ENCODE measurements at places on chromosomes 1 and 21.

DNA sequence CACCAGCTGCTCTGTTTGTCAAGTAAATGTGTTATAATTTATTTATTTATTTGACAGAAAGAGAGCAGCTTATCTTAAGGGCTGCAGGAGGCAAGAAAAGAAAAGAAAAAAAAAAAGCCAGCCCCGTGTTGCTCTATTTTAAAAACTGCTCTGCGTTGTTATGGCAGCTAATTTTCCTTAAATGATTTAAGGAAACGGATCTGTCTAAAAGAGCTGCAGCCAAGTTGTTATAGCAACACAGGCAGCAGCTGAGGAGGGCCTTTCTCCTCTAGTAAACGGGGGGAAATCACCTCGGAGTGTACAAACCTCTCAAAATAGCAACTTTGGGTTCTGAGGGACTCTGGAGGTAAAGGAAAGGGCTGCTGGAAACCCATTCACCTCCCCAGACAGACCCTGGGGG lies 149.2 kb downstream of the BEND5 start:
- DNase-seq, result no peak

DNA sequence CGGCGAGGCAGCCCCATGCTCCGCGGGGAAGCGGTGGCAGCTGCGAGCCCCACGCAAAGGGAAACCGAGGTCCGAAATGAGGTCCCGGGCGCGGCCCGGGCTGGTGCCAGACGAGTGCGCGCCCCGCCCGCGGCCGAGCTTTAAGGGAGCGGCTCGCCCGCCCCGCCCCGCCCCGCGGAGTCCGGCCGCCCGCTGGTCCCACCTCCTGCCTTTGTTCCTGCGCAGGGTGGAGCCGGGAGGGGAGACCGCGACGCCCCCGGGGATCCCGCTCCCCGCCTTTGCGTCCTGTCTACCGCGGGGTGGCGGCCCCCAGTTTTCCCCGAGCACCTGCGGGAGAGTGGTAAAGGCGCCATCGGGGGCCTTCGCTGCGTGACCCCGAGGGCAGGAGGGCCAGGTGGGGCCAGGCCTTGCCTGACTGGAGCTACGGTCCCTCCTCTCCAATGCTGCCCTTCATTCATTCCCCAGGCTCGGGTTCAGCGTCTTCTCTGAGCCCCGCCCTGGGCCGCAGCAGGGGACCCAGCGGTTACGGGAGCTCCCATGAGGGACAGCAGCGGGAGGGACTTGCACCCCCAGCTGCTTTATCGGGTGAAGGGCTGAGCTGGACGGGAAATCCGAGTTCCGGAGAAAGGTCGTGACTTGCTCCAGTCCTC lies at the start of gene HES2:
HES2 (minus strand) TSS at position 116 of the 650 bp plus-strand sequence; CDS start at position 17, 99 bp downstream.
- no peak for DNase-seq

- DNase-seq, result no peak
Measured at GRCh38 chr1:65757531-65757930, 35.2 kb upstream of the PDE4B start.

GRCh38 chr1:87197156-87197555 lies 131.5 kb upstream of the LMO4 start:
- peak; percentile 3 for DNase-seq

DNA sequence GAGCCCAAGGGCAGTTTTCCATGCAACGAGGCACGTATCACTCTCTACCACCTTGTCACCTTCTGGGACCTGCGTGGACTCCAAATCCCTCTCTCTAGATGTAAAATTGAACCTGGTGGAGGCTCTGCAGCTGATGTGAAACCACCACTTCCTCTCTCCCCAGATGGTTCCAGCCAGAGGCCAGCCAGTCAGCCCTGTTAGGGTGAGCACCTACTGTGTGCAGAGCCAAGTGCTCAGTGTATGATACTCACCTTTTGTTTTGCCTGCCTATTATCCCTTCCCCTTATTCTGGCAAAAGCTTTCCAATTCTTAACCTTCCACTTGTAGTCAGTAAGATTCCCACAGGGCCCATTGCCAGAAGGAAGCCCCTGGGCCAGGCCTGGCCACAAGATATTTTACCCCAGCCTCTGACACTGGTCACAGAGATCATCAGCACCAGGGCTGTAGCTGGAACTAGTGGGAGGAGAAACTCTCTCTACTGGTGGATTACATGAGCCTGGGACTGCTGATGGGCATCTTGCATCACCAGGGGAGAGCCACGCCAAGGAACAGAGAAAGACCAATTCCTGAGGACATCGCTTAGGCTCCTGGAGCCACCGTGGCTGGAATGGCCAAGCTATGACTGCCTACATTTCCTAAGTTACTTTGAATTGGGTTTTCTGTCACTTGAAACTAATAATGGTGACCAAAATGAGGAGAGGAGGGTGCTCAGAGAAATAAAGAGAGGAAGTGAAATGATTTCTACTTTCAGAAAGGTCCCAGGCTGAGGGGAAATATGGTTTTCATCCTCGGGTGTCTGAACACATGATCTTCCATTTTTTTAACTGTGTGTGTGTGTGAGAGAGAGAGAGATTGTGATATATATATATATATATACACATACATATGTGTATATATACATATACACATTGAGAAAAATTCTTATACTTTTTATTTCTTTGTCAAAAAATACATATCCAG lies 26.6 kb upstream of the RD3 start:
- no peak for DNase-seq

DNA sequence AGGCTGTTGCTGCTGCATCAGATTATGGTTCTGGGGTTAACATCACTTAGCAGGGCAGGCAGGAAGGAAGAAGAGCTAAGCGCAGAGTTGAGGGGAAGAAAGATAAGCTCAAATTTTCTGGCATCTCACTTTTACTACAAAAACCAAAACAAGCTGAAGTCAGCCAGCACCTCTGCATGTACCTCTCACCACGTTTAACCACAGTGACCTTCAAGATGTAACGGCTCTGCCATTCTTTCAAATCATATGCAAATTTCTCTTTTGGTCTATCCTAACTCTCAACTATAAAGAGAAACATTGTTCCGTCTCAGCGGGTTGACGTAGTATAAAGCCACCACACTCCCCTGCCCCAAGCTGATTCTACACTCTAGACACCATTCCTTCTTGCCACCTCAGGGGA lies 154.4 kb downstream of the OMA1 start:
- DNase-seq, result no peak

GRCh38 chr1:182280504-182280900 lies 111.1 kb downstream of the GLUL start:
- DNase-seq, result no peak

DNA sequence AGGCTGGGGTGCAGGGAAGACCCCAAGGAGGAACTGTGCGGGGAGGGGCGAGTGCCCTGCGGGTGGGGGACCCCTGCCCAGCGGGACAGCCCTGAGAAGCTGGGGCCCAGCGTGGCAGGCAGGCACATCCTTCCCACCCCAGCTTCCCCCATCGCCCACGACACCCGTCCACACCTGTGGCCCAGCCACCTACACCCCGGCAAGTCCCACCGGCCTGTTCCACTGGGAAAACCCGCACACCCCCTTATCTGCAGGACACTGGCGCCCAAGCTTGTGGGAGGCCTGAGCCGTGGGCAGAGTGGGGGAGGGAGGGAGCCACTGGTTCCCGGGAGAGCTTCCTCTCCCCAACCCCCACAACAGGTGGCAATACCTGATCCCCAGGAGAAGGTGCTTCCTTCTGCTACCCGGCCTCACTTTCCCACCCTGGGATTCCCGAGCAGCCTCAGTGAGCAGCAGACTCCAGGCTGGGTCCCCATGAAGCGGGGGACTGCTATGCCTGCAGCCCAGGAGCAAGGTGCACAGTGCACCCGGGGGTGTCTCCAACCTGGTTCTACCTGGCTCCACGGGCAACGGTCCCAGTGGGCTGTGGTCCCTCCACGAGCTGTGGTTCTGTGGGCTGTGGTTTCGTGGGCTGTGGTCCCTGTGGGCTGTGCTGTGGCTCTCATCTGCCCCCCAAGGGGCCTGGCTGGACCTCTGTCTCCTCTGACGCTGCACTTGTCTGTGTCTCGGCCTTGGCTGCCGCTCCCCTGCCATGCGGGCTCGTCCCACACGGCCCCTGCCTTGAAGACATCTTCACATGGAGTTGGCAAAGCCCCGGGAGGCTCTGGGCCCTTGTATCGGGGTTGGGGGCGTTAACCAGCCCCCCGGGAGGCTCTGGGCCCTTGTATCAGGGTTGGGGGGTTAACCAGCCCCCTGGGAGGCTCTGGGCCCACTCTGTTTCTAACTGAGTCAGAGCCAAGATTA lies 37.8 kb upstream of the POFUT2 start:
- DNase-seq, result no peak

DNA sequence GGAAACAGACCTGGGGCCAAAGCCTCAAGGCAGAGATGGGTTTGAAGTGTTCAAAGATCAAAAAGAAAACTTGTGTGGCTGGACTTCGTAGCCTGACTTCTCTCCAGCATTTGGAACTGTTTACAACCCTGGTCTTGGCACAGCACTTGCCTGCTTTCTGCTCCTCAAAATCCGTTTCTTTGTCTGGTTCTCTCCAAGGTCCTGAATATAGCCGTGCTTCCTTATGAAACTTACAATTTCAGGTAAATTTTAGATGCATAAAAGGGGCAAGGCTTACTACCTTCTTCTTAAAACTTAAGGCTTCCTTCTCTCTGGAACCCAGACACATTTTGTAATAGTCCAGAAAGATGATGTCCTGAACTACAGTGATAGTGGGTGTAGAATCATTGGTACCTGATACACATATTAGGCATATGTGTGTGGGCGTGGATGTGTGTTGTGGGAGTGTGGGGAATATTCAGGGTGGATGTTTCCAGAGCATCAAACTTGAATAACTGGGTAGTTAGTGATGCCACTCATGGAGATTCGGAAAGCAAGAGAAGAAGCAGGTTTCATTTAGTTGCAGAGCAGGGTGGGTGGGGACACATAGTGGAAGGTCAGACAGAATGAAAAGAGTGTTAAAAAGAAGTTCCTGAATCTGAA lies 26.4 kb upstream of the FAM78B start:
- no peak for DNase-seq

- no peak for DNase-seq
Measured at GRCh38 chr1:164579381-164579780, 20.4 kb downstream of the PBX1 start.

- DNase-seq, result no peak
Measured at GRCh38 chr1:169679692-169680091, 31.7 kb downstream of the SELL start.

GRCh38 chr1:53380296-53380695 lies 52.4 kb upstream of the LRP8 start:
- no peak for DNase-seq

DNA sequence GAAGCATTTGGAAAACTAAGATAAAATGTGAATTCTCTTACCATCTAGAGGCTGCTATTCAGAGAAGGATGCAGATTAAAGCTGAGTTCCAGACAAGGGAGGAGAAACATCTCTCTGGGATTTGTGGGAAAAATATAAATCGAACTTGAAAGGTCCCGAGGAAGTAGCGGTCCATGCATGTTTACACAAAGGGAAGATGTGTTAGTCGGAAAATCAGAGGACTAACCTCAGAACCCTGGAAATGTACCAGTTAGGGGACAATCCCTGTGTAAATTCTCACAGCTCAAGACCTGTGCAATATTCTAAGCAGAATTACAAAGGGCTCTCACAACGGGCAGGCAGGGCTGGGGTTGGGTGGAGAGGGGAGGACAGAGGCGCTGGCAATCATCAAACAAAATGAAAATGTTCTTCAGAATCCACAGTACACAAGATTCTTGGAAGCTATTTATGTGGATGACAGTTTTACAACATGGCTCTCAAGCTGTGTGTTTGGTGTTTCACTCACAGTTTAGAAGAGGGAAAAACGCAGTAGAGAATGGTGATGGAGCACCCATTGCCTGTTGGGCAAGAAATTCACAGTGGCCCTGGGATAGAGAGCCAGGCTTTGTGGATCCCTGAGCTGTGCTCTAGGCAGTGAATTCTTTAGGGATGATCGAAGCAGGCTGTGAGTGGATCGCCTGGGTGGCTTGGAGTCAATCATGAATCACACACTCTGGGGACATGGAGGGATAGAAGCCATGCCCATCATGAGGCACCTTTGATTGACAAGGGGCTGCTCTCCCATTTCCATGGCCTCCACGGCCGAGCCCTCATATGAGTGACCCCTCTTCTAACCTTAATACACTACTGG lies 47.6 kb downstream of the KCNJ6 start:
- no peak for DNase-seq

DNA sequence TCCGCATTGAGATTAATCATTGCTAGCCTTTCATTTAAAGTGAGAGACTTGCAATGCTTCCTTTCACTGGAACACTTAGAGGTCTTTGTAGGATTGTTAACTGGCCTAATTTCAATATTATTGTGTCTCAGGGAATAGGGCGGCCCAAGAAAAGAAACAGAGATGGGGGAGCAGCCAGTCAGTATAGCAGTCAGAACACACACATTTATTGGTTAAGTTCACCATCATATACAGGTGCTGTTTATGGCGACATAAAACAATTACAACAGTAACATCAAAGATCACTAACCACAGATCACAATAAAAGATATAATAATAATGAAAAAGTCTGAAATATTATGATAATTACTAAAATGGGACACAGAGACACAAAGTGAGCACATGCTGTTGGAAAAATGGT lies 29.4 kb downstream of the BARHL2 start:
- no peak for DNase-seq

DNA sequence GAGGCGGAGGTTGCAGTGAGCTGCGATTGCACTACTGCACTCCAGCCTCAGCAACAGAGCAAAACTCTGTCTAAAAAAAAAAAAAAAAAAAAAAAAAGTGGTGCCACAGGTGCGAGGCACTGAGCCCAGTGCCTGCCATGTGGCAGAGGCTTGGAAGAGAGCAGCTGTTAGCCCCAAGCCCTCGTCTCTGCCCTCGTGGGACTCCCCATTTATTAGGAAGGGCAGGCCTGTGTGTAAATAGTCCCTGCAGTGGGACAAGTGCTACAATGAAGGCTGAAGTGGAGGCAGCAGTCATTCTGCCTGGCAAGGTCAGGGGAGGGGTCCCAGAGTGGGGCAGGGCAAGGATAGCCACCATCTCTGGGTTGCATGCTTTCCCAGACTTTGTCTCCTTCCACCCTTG lies 6.5 kb downstream of the RPS6KA1 start:
- DNase-seq, result no peak

GRCh38 chr1:200304171-200304570 lies 105.7 kb downstream of the ZNF281 start:
- no peak for DNase-seq

GRCh38 chr21:38861989-38862683 lies 56.4 kb downstream of the ETS2 start:
- no peak for DNase-seq

GRCh38 chr1:246300626-246301549 lies 206.2 kb downstream of the SMYD3 start:
- DNase-seq, result no peak

- DNase-seq, result no peak
Measured at GRCh38 chr1:203265541-203265940, 36.1 kb upstream of the CHIT1 start.

GRCh38 chr1:164263540-164263939 lies 295.4 kb upstream of the PBX1 start:
- peak; percentile 7 for DNase-seq

GRCh38 chr1:157306896-157307295 lies 168.7 kb upstream of the ETV3 start:
- DNase-seq, result no peak

Data from H4 (cell line).